ENCODE measurements at places on chromosomes 11 and 22.

GRCh38 chr11:57647960-57648800 lies 1.5 kb downstream of the YPEL4 start:
- peak; percentile 57 for DNase-seq

- no peak for DNase-seq
Measured at GRCh38 chr11:108733479-108734116, 68.7 kb downstream of the DDX10 start.

- DNase-seq: no peak
Measured at GRCh38 chr11:92670308-92670890, 299.1 kb upstream of the MTNR1B start.

GRCh38 chr11:72970557-72971118 lies 156.4 kb downstream of the ATG16L2 start:
- no peak for DNase-seq

DNA sequence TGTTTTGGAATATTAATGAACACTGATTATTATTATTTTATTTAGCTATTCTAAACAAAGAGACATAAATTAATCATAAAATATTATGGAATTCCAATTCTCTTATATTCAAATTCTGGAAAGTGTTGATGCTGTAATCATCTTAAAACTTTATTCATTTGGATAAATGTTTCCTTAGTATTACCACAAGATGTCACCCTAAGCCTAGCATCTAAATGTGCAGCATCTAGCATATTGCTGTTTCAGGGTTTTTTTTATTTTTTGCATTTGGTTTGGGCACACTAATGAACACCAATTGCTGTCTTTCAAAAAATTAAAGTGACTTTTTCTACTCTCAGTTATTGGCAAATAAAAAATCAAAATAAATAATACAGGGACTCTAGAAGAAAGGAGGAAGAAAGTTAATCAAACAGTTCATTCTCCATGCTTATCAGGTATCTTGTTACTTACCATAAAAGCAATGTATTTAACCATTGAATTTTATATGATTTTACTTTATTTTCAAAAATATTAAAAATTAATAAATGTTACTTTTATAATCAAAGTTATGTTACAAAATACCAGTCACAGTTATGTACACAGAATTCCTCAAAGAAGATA lies 31.8 kb downstream of the DLG2 start:
- DNase-seq: no peak

DNA sequence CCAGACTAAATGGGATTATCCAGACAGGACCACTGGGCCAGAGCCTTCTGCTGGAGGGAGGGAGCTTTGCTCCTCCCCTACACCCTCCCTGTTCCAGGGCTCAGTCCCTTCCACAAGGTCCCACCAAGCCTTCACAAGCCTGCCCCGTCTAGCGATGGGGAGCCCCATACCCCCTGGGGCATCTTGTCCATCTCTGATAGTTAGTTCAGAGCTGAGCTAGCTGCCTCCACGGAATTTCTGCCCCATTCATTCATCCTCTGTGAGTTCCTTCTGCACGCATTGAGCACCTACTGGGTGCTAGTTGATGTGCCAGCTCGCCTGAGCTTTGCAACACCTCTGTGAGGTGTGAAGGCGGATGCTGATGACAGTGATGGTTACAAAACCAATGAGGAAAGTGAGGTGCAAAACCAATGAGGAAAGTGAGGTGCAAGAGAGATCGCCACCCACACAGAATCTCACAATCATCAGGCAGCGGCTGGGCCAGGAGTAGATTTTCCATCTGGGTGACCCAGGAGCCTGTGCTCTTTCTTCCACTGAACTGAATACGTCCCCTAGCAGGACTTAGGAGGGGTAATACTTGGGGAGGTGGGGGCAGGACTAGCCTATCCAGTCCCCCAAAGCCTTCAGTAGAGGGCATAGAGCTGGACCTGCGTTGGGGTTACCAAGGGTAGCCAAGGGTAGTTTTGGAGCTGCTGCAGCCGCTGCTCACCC lies 21.5 kb upstream of the CBX7 start:
- DNase-seq: peak; percentile 31

GRCh38 chr11:123454796-123455195 lies 24.7 kb downstream of the GRAMD1B start:
- DNase-seq: no peak

- no peak for DNase-seq
Measured at GRCh38 chr11:15580056-15580774, 465.5 kb downstream of the INSC start.

- peak; percentile 80 for DNase-seq
Measured at GRCh38 chr22:26585104-26585790, 4.7 kb downstream of the TPST2 start.

GRCh38 chr11:12606597-12606996 lies 67.6 kb upstream of the TEAD1 start:
- no peak for DNase-seq

- peak; percentile 52 for DNase-seq
Measured at GRCh38 chr22:49961005-49961600, 531 bp downstream of the PIM3 start.

DNA sequence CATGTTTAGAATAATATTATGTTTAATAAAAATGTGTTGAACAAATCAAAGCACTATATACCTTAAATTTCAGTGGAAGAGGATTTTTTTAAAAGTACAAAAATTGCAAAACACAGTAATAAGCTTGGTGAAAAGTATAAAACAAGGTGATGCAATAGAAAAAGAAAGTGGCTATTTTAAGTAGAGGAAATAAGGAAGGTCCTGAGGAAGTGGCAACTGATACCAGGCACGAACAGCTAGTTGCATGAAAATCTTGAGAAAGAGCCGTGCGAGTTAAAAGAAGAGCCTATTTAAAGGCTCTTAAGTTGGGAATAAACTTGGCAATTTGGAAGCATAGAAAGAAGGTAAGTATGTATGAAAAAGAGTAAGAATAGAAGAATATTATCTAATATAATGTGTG lies 1679.3 kb downstream of the LRRC4C start:
- no peak for DNase-seq

- peak; percentile 33 for DNase-seq
Measured at GRCh38 chr22:49525801-49526535, 301.7 kb downstream of the BRD1 start.

All from femur (tissue), 1 donor.